Fibroblast of skin of right biceps (primary cell): ENCODE measurements at places on chromosomes 6 and 20.

GRCh38 chr20:17933121-17933520 lies 35.5 kb downstream of the SNX5 start:
- no peak for DNase-seq

DNA sequence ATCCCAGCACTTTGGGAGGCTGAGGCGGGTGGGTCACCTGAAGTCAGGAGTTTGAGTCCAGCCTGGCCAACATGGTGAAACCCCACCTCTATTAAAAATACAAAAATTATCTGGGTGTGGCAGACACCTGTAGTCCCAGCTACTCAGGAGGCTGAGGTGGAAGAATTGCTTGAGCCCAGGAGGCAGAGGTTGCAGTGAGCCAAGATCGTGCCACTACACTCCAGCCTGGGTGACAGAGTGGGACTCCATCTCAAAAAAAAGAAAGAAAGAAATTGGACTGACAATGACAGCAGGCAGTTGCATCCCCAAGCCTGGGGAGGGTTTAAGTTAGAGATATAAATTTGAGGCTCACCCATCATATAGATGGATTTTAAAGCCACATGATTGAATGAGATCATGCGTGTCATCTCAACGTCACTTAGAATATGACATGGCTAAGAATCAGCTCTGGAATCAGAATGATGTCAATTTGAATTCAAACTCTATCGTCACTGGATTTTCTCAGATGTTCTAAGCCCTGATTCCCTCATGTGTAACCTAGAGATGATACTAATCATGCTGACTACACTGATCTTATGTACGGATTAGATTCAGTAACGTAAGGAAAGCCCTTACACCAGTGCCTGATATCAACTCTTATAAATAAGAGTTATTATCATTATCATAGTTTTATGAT lies 534.0 kb upstream of the JARID2 start:
- no peak for DNase-seq

DNA sequence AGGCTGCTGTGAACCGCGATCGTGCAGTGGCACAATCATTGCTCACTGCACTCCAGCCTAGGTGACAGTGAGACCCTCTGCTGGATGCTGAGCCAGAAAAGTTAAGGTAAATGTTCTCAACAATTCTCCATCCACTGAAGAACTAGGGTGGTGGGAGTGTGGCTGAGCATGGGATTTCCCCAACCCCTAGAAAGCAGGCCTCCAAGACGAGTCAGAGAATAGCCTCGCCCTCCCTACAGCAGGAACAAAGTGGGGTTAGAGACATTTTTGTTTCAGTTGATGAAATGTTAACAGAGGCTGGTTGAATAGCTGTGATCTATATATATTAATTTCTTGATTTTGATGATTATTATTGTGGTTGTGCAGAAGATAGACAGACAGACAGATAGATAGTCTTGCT lies 6.1 kb upstream of the ALDH8A1 start:
- DNase-seq = no peak

GRCh38 chr6:107129370-107129925 lies 14.1 kb upstream of the BEND3 start:
- DNase-seq = no peak

DNA sequence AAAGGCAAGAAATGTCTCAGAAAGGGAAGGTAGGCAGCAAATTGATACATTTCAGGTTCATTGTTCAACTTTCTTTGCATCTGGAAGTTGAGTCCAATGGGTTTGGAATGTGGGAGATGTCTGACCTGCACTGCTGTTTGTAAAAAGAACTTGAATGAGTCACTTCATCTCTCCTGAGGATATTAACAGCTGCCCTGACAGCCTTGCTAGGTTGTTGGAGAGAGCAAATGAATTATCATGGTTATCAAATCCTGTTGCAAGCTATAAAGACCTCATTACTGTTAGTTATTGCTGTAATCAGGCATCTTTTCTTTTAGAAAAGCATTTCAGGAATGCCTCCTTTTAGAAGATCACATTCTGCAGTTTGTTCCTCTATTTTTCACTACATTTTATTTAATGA lies 23.0 kb upstream of the FLRT3 start:
- DNase-seq = peak; percentile 43

DNA sequence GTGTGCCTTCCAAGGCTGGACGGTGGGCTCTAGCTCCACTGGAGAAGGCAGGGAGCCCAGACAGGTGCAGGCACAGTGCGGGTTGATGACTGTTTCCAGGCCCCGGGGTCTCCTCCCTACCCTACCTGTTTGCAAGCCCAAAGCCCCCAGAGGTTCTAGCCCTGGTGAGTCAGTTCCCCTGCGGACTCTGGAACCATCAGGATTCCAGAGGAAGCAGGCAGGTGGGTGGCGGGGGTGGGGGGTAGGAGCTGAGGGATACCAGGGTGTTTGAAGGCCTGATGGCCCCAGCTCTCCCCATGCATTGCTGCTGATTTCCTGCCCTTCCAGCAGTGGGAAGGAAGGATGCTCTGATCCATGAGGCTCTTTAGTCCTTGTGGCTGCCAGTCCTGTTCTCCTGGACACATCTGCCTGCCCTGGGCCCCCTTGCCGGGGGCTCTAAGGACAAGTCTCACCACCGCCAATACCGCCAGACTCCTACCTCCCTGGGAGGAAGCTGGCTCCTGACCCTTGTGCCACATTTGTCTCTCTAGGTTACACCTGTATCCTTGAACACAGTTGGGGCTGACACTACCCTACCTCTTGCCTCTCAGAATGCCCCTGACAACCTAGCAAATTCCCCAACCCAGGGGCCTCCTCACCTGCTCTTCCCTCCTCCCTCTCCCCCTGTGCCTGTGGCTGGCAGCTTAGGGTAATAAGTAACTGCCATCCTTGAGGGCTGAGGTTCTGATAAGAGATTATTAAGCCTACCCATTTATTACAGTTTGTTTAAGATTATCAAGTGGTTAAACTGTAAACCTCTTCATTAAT lies 21.7 kb downstream of the KCNK5 start:
- DNase-seq = no peak

GRCh38 chr20:33541797-33542196 lies 51.9 kb downstream of the CBFA2T2 start:
- no peak for DNase-seq

- DNase-seq = peak; percentile 25
Observed at GRCh38 chr6:98929498-98930060, 18.2 kb downstream of the FBXL4 start.

DNA sequence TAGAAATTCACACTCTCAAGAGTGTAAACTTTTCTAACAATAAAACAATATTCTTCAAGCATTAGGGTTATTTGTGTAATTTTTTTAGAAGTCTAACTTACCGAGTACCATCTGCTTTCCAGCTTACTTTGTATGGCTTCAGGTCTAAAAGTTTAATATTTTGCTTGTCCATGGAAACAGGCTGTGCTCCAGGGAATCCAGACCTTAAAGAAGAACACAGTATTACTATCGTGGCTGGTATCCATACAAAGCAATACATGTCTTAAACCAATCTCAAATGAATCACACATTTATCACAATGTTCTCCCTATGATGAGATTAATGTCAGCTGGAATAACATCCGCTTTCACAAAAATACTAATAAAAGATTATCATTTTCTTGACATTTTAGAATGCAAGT lies 73.0 kb downstream of the RNGTT start:
- DNase-seq = no peak

DNA sequence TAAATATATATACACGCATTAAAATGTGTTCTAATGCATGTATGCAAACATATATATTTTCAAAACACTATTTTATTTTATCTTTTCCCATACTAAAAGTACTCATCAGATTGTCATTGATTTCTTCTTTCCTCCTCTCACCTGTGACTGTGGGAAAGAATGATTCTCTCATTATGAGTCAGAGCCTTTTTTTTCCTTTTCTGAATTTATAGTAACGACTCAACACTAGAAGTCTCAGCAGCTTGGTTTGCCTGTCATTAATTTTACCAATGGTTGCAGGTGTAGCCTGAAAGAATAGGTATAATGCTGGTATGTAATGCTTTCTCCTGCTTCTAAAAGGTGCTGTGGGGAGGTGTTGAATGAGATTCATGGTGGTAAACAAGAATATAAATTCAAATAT lies 328.7 kb downstream of the UTRN start:
- DNase-seq = no peak

- peak; percentile 88 for DNase-seq
Observed at GRCh38 chr20:16615199-16615598, 42.0 kb upstream of the KIF16B start.

- peak; percentile 32 for DNase-seq
Observed at GRCh38 chr20:57323034-57323433, 6.6 kb upstream of the SPO11 start.

GRCh38 chr6:116369964-116370759 lies 585 bp upstream of the DSE start:
- DNase-seq = no peak

GRCh38 chr6:20370393-20370792 lies 31.3 kb upstream of the E2F3 start:
- no peak for DNase-seq

DNA sequence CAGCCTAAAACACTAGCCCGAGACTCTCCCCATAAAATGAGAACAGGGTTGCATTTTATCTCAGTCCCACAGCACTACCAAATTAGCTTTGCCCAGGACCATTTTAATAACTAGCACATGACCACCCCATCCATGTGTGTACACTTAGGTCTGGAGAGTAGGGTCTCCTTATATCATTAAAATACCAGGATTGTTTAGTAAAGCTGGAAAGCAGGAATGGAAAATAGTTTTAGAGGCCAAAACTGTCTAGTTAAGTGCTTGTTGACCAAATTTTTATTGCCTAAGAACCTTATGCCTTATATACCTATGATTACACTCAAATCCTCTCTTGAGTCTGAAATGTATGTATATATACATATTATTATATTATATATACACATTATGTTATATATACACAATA lies 608.4 kb downstream of the HDGFL1 start:
- DNase-seq = no peak

- no peak for DNase-seq
Observed at GRCh38 chr20:24588725-24589340, 119.4 kb downstream of the SYNDIG1 start.

GRCh38 chr20:382291-383115 lies 1.9 kb downstream of the TRIB3 start:
- no peak for DNase-seq

DNA sequence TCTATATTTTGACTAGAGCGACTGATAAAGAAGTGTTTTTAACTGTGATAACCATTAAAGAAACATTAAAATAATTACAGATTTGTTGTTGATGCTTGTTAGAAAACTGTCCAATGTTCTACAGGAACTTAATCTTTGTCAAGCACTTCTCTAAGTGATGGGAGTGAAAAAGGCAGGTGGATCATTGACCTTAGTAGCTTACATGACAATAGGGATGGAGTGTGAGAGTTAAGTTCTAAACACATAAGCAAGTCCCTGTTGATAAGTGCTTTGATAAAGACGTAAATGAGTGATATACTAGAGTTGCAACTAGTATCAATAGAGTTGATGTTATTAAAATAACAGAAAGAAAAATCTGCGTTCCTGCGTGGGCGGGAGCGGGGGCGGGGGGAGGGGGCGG lies 931.5 kb upstream of the EPHA7 start:
- no peak for DNase-seq

GRCh38 chr20:59062081-59062480 lies 19.5 kb upstream of the PRELID3B start:
- no peak for DNase-seq

DNA sequence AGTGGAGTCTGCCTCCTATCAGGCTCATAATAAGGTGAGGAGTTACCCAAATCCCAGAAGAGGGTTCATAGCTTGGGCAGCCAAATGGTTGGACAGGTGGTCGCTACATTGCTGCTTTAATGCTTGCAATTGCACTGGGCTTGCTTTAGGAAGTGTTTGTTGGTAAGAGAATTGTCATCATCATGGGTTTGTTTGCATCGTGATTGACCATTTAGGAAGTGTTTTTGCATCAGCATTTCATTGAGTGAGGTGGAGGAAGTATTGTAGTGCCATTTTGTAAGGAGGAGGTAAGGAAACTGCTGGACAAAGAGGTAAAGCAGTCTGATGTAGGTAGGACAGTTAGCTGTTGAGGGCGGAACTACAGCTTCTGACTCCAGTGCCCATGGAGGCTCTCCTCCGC lies 101.5 kb downstream of the ARID1B start:
- no peak for DNase-seq

DNA sequence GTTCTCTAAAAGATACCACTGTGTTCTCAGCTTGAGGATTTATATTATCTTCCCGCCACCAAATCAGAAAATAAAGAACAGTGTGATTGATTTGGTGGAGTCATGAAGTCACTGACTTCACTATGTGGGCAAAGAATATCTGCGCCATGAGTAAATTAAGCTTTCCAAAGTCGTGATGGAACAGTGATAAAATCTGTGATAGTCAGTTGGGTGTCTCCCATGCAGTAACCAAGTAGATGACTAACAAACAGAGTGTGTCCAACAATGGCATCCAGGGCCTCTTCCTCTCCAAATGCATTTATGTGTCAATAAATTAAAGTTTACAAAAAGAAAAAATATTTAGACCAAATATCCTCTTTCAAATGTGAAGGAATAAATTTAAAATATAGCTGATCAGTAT lies 87.0 kb upstream of the DST start:
- peak; percentile 86 for DNase-seq

- no peak for DNase-seq
Observed at GRCh38 chr6:33588894-33589293, 8.8 kb upstream of the BAK1 start.

DNA sequence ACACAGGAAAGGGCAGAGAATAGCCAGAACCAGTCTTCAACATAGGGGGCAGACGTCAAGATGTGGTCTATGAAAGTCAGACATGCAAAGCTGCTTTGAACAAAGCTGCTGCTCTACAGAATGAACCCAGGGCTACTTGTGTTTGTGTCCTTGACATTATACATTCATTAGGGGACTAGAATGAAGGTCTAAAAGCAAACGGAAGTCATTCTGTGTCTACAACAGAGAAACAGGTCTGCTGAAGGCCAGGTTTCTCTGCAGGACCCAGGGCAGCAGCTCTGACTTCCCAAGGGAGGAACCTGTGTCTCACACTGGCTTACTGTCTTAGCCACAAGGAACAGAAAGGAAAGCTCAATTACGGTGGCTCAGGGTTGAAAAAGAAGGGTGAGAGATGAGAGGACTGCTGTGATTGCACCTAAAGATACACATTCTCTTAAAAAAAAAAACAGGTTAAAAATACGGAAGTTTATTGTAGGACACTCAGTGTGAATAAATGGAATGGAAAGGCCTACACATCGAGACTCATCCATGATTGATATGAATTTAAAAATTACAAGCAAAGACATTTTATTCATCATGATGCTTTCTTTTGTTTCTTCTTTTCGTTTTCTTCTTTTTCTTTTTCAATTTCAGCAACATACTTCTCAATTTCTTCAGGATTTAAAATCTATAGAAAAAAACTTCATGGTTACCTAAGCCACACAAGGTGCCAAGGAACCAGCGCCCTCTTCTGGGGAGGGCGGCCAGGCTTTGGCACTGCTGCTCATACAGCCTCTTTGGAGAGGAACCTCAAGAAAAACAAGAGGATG lies 6.7 kb downstream of the PSMA7 start:
- DNase-seq = peak; percentile 55

- DNase-seq = no peak
Observed at GRCh38 chr6:102389994-102390393, 996.5 kb downstream of the GRIK2 start.

GRCh38 chr20:9416421-9416820 lies 98.0 kb upstream of the LAMP5 start:
- DNase-seq = no peak

- DNase-seq = peak; percentile 62
Observed at GRCh38 chr6:105077596-105078385, 102.0 kb downstream of the POPDC3 start.

GRCh38 chr6:87881342-87881895 lies 166.2 kb upstream of the SPACA1 start:
- no peak for DNase-seq

GRCh38 chr6:39347906-39348585 lies 25.5 kb upstream of the KCNK16 start:
- peak; percentile 47 for DNase-seq
